Stimulated activated CD4-positive, alpha-beta T cell treated with anti-CD3 and anti-CD28 coated beads, Interleukin-4, amount 100 ng/mL, for 24 hours (primary cell): ENCODE measurements at places on chromosomes 4 and X.

DNA sequence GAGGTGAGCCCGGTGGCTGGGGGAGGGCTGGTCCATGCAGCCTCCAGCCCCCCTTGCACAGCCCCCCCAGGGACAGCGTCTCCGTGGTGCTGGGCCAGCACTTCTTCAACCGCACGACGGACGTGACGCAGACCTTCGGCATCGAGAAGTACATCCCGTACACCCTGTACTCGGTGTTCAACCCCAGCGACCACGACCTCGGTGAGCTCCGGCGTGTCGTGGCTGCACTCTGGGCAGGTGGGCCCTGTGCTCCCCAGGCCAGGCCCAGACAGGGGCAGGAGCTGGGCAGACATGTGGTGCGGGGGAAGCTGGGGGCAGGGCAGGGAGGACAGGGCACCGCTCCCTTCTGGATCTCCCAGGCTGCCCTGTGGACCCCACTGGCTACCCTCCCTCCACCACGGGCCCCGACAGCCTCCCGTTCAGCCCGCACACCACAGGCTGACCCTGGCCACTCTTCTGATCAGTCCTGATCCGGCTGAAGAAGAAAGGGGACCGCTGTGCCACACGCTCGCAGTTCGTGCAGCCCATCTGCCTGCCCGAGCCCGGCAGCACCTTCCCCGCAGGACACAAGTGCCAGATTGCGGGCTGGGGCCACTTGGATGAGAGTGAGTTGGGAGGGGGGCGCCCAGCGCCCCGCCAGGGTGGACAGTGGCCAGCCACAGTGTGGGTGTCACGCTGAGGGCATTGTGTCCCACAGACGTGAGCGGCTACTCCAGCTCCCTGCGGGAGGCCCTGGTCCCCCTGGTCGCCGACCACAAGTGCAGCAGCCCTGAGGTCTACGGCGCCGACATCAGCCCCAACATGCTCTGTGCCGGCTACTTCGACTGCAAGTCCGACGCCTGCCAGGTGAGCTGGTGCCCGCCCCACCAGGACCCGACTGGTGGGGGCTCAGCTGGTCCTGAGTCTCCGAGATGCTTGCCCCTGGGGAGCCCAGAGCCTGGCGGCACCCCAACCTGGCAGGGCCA is 5.9 kb downstream of the HGFAC start:
- no peak for DNase-seq

DNA sequence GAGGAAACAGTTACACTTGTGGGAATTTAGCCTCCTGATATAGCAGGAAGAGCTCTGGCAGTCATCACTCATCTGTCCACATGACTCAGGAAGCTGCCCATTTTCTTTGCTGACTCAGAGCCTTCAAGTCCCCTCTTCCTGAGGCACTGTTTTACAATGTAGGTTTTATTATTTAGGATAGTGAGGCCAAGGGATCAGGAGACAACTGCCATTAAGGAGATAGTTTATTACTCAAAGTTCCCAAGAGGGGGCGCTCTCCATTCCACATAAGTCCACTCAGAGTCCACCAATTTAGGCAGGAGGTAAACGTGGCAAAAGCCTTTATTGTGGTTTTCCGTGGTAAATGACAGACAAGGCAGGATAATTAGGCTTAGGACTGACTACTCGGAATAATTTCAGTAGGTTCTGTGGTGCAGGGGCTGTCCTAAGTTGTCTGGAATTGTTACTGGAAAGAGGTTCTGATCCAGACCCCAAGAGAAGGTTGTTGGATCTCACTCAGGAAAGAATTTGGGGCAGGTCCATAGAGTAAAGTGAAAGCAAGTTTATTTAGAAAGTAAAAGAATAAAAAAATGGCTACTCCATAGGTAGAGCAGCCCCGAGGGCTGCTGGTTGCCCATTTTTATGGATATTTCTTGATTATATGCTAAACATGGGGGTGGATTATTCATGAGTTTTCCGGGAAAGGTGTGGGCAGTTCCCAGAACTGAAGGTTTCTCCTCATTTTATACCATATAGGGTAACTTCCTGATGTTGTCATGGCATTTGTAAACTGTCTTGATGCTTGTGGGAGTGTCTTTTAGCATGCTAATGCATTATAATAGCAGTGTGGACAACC is 96.0 kb upstream of the RAB40AL start:
- DNase-seq, result no peak

GRCh38 chr4:40479378-40479777 is 144.2 kb downstream of the CHRNA9 start:
- DNase-seq, result no peak

- no peak for DNase-seq
Measured at GRCh38 chr4:109989618-109990017, 76.9 kb downstream of the EGF start.

DNA sequence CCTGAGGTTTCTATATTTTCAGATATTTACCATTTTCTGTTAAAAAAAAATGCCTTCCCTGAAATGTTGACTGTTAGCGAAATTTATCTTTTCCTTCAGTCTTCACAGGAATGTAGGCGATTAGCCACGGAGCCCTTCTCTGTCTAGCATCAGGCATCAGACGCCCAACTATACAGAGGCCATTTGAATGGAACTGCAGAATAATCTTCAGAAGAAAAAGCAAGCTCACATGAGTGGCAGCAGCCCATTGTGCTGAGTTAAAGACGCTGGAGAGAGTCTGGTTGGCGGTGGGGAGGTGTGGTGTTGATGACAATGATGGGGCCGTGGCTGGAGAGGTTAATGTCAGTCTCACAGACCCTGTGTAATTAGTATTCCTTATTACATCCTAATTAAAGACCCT is 196.8 kb upstream of the LEF1 start:
- no peak for DNase-seq

- DNase-seq, result no peak
Measured at GRCh38 chr4:29058531-29058930, 1661.6 kb upstream of the PCDH7 start.

DNA sequence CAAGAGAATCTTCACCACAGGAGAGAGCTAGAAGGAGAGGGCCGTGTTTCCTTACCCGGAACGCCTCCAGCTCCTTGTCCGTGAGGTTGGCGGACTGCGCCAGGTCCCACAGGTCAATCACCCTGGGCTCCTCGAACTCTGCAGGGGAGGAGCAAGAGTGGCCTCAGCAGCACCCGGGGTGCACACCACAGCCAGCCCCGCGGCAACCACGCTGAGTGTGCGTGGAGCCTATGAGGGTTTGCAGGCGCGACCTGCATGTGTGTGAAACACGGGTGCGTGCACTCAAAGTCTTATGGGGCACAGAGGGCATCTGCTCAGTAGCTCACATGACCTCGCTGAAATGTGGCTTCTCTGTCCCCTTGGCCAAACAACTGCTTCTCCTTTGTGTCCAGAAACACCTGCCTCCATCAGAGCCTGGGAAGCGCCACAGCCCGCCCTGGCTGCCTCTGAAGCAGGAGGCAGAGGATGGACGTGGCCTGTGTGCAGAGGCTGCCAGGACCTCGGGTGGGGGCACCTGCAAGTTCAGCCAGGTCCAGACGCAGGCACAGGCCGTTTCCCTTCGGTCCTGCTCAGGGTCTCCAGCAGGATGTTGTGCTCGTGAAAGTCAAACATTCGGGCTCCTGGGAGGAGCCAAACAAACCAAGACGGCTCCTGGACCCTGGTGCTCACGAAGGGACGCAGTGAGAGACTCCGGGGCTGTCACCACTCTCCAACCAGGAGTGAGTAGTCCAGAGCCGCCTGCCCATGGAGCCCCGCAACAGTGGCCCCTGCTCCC is 16.0 kb downstream of the LRPAP1 start:
- DNase-seq, result no peak

- DNase-seq, result no peak
Measured at GRCh38 chrX:105910563-105911105, 88.3 kb downstream of the NRK start.

DNA sequence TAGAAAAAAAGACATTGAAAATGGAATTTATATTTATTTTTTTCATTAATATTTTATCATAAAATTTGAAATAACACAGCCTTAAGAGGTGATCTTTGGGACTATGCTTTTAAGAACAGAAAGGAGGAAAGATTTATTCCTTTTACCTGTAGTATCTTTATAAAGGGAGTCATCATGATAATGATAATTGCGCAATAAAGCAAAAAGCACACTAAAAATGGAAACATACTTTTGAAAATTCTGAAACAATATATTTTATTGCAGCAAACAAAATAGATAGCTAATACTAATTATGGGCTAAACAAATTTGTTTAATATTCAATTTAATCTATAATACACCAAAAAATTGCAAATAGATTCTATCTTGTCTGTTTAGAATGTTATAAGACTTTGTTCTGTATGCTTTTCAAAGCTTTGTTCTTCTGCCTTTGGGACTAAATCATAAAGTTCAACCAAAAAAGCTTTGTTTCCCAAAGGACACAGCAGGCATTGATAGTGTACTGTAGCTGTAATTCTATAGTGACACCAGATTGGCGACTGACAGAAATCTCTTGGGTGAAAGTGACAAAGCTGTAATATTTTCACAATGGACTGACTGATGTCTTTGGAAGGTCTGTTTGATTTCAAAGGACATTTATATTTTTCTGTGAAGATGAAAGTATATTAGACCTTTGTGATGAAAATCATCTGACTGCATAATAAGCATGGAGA is 2156.6 kb upstream of the TENM3 start:
- no peak for DNase-seq

DNA sequence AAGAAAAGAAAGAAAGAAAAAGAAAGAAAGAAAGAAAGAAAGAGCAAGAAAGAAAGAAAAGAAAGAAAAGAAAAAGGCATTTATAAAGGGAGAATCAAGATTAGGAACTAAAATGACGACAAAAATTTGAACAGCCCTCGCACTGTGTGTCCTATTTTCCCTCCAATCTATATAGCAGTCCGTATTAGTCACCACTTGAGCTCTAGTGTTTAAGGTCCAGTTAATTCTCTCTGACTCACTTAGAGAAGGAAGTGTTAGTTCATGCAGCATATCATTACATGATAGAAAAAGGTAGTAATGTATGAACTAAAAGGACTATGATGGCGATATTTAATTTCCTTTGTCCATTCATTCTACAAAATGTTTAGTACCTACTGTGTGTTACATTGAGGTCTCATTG is 122.7 kb downstream of the CBLL2 start:
- no peak for DNase-seq

DNA sequence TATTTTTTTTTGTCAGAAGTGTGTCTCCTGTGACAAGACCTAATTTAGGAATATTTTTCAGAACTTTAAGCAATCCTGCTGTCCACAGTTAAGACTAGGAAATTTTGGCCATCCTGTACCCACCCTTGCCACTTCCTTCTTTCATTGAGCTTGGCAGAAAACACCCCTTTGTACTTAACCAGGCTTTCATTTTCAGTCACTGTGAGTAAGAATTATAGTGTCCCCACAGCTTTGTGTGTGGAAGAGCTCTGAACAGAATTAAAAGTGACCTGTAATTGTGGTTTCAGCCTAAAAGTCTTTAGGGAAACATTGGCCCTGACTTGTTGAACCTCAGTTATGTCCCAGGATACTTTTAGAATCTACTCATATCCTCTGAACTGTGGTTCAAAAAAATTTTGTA is 153.7 kb upstream of the BMP3 start:
- DNase-seq, result no peak

GRCh38 chr4:85039526-85039925 is 73.0 kb upstream of the WDFY3 start:
- DNase-seq, result no peak

GRCh38 chrX:68059469-68059868 is 373.8 kb downstream of the OPHN1 start:
- no peak for DNase-seq

- no peak for DNase-seq
Measured at GRCh38 chrX:123647244-123647643, 85.6 kb downstream of the THOC2 start.

- no peak for DNase-seq
Measured at GRCh38 chr4:87388901-87389300, 2.1 kb downstream of the HSD17B11 start.

DNA sequence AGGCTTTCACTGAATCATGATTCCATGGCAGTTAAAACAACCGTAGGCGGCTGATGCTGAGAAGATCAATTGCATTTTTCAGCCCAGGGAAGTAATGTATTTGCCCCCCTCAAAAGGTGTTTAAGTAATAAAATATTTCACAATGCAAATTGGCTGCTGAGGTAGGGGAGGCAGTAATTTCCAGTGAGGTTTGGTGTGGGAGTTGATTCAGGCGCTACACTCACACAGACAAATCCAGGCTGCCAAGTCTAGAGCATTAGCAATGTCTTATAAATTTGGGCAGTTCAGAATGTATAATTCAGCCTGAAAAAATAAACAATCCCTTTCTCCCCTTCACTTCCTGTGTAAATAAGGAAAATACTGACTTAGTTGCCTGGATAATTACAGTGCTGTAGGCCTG is 461.7 kb downstream of the IDS start:
- DNase-seq, result no peak

DNA sequence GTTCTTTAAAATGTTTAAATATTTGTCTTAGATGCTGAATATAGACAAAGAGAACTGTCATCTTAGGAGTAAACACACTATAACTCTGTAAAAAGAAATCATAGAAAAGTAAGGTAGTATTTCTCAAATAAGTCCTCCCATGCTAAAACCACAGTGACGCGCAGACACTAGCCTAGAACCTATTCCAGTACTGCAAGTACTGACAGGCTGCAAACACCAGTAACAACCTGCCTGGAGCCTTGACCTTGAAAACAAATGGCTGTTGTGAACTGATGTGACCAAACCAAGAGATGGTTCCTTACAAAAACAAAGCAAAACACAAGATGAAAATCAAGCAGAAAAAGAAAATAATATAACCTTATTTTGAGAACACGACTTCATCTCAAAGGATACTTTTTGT is 8.5 kb downstream of the TIFA start:
- no peak for DNase-seq

- no peak for DNase-seq
Measured at GRCh38 chr4:8646296-8647093, 53.9 kb downstream of the CPZ start.

DNA sequence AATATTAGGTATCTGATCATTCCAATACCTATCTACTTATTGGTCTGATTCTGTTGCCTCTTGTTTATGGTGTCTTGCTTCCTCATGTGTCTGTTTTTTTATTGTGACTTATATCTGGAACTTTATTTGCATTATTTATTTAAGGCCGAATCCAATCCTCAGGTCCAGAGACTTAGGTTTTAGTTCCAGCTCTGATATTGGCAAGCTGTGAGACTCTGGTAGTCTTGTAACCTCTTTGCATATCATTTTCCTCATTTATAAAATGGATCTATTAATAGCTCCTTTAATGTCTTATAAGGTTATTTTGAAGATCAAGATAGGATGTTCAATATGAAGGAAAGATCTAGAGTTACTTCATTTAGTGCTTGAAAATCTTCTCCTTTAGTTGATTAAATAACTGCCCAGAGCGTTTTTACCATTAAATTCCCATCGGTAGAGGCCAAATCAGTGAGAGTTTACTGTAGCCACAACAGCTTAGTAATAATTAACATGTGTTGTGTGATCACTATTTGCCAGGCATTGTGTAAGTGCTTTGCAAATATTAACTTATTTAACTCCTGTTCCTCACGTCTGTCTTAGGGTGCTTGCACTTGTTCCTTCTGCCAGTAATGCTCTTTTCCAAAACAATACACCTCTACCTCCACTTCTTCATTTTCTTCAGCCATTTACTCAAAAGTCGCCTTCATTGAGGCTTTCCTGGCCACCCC is 82.2 kb downstream of the CC2D2A start:
- no peak for DNase-seq

GRCh38 chrX:115940888-115941332 is 229.6 kb upstream of the AGTR2 start:
- no peak for DNase-seq

GRCh38 chrX:133958997-133959688 is 26.3 kb downstream of the GPC3 start:
- no peak for DNase-seq

GRCh38 chrX:30141966-30142365 is 73.4 kb upstream of the MAGEB2 start:
- DNase-seq, result no peak
